HFFc6 (cell line): ENCODE measurements at places on chromosomes 3 and 15. TPM values are rescaled to one million over a fixed set of nuclear protein-coding genes. Genes with fewer than 3 reads are reported as not detected.
A peak's percentile ranks its signal among the peaks of the same experiment; 100 is the strongest.

The CSPG5 gene
- total RNA-seq = 0.17 to 0.21 TPM in 2 of 3 replicates, not detected in the other

The CCDC13 gene
- 0.31 and 0.44 TPM in 2 replicates for total RNA-seq

The MLF1 gene
- 1.9 to 3.6 TPM (median 1.9 TPM) in 3 replicates for total RNA-seq

The MFSD1 gene
- 62.3 to 74.8 TPM (median 67.8 TPM) in 3 replicates for total RNA-seq

The GOLGA6L7 gene
- not detected in 3 replicates for total RNA-seq

DNA sequence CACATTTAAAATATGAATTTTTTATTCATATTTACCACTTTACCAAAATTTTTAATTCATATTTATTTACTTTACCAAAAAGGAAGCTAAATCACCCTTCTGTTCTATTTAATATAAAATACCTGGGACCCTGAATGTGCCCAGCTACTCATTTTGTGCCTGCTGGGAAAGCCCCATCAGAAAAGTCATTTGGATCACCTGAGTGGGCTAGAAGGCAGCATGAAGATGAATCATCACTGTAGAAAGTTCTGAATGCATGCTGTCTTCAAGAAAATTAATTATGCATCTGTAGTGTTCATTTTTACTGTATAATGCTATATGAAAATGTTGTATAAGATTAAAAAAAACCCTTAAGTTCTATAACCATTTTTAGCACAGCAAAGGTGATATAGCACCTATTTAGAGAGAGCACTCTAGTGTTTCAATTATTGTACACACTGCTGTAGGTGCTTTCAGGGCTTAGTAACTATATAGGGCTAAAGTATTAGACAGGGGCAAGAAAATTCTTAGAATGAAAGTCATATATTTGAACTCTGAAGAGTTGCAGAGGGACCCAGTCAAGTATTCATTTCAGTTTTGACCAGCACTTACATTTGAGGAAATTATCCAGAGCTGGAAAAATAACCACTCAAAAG lies 175.1 kb downstream of the NFKBIZ start:
- no peak for DNase-seq

DNA sequence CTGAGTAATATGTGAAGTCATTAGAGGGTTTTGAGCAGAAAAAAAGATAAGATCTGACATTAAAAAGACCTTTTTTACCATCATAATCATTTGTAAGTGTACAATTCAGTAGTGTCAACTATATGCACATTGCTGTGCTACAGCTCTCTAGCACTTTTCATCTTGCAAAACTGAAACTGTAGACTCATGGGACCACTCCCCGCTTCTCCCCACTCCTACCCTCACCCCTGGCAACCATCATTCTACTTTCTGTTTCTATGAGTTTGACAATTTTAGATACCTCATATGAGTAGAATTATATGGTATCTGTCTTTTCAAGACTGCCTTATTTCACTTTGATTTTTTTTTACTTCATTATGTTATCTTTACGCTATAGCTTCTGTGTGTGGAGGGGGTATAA lies 112.8 kb downstream of the NSUN3 start:
- DNase-seq = no peak

DNA sequence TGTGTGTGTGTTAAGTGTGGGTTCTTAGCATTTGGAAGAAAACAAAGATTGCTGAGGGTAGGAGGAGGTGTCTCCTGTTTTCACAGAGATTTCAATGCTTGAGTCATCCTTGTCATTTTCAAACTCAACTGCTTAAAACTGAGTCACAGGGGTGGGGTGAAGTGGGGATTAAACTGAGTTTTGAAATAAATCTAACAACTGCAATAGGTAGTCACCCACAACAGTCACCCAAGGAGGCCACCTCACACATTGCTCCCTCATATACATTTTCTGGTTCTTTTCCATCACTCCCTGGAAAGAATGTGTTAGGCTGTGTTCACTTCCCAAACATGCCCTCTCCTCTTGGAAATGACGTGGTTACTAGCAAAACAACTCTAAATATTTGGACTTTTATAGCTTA lies 187.7 kb upstream of the CMC1 start:
- peak; percentile 18 for DNase-seq

DNA sequence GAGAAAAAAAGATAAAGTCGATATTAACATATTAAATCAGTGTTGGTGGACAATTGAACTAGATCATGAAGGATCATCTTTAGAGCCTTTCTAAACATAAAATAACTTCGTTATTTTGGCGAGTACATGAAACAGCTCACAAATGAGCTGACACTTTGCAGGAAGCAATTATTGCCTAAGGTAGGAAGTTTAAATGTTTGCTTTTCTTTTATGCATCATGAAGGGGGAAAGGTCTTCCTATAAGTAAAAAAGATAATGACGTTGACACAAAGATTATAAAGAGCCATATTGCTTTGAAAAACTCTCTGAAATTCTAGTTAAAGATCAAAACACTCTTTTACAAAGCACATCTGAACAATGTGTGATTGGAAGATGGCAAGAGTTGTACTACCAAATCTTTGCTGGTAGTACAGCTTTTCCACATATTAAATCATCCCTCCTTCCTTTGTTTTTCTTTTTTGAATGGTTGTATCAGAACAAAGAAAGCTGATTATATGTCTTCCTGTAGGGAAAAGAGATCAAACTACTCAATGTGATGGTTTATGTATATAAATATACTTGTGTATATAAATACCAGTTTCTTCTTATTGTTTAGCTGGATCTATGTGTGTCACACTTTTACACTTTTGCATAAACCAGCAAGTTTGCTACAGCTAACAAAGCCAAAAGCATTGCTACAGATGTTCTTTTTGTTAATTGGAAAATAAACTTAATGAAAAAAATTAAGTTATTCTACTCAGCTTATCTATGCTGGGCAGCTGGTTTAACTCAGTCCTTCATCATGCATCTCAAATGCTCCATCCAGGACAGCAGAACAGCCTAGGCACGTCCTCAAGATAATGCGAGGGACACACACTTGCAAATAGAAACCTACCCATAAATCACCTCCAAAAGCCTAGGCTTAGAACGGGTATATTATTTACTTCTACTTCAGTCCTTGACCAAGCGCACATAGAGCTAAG lies 850.8 kb upstream of the ROBO1 start:
- no peak for DNase-seq

GRCh38 chr15:59543721-59544547 lies 67.6 kb upstream of the GCNT3 start:
- DNase-seq = no peak
